ENCODE measurements at places on chromosomes 2 and 18. TPM values are rescaled to one million over a fixed set of nuclear protein-coding genes. Genes with fewer than 3 reads are reported as not detected.

DNA sequence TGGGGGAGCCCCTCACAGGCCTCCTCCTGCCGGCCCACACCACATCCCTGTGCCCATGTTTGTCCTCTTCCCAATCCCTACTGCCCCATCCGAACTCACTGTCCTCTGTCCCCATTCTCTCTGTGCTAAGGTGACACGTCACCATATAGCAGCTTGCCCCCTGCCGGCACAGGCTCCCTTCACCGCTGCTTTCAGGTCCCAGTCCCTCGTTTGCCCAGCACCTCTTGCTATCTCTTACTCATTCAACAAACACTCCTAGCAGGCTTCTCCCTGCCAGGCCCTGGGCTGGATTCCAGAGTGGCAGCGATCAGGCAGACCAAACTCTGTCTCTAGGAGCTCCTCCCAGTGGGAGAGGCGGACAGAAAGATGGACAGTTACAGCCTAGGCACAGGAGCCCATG is 74.3 kb downstream of the TFCP2L1 start:
- DNase-seq: peak; percentile 83

DNA sequence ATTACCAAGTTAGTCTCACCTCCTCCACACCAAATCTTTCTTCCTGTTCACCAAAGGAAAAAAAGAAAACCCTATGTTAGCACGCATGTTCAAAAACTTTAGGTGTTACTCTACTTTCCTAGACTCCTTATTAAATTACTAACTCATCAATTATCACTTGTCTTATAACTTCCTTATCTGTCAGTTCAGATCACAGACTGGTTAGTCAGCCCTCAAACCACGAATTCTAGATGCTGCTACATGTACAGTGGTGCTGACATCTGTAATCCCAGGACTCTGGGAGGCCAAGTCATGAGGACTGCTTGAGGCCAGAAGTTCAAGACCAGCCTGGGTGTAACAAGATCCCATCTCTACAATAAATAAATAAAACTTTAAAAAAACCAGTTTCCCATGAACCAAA is 3.5 kb downstream of the YWHAQ start:
- DNase-seq: no peak

The TSPYL6 gene
- 0.08 TPM for polyA plus RNA-seq

The CHRND gene
- polyA plus RNA-seq: not detected

All from left lung (tissue), 14 donors.